Esophagus mucosa (tissue), 1 donor: ENCODE measurements at places on chromosomes 1 and 21.

GRCh38 chr1:179529482-179530195 lies 46.1 kb downstream of the NPHS2 start:
- no peak for ATAC-seq

DNA sequence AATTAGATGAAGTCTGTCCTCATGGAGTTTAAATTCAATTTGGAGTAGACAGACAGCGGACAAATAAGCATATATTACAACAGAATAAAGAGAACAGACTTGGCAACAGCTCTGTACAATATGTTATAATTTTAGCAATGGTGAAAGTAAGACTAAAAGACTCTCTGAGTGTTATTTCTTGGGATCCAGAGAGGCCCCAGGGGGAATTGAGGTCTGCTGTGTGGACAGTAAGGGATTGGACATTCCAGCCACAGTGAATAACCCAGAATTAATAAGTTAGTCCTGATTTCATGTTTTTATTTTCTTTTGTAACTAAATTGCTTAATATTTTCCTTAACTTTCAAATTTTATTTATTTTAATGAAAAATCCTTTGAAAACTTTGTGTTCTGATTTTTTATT lies 101.7 kb downstream of the PATJ start:
- ATAC-seq = no peak

GRCh38 chr1:65245295-65245694 lies 64.0 kb upstream of the DNAJC6 start:
- ATAC-seq = no peak

DNA sequence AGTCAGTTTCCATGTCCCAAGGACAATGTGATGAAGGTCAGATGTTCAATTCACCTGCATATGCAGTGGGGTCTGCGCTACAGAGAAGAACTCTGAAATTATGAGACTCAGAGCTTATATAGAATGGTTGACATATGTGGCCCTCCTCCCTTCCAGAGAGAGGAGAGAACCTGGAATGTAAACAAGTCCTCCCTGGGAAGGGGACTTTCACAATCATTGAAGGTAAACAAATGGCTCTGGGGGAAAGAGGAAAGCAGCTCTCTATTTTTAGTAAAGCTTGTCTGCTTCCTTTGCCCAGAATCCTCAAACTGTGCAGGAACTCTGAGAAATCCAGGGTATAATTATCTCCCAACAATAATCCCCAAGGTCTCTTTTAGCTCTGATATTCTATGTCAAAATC lies 9.8 kb downstream of the OVGP1 start:
- no peak for ATAC-seq
